Camera-type eye (tissue), 1 donor: ENCODE measurements at places on chromosomes 7 and 10. TPM values are rescaled to one million over a fixed set of nuclear protein-coding genes. Genes with fewer than 3 reads are reported as not detected.

NSUN5 gene
- total RNA-seq: 18.4 TPM

FOXP2 gene
- 109 TPM for total RNA-seq

DNAJB6 gene
- total RNA-seq: 145 TPM

TLX1 gene
- total RNA-seq: not detected

HDAC9 gene
- 138 TPM for total RNA-seq

BTBD16 gene
- 0.16 TPM for total RNA-seq

RBP3 gene
- total RNA-seq: 348 TPM

UMAD1 gene
- total RNA-seq: 17.3 TPM

MARVELD1 gene
- total RNA-seq: 21.4 TPM

NAT16 gene
- total RNA-seq: 0.82 TPM

MMP21 gene
- 1.2 TPM for total RNA-seq

EBF3 gene
- total RNA-seq: 28.6 TPM

NUTM2A gene
- 1.9 TPM for total RNA-seq

OR2A5 gene
- not detected for total RNA-seq

CAV2 gene
- 38.8 TPM for total RNA-seq

SPAM1 gene
- not detected for total RNA-seq

NXPH1 gene
- 1.6 TPM for total RNA-seq

INTS15 gene
- total RNA-seq: 21.0 TPM

HOXA7 gene
- not detected for total RNA-seq

MPP7 gene
- total RNA-seq: 30.6 TPM

CTAGE4 gene
- total RNA-seq: 2.7 TPM

GNGT1 gene
- total RNA-seq: 20.3 TPM

PSD gene
- total RNA-seq: 49.2 TPM

ABLIM1 gene
- 158 TPM for total RNA-seq

LRGUK gene
- 8.3 TPM for total RNA-seq

RET gene
- total RNA-seq: 4.5 TPM

INA gene
- total RNA-seq: 102 TPM

PLAC9 gene
- total RNA-seq: 43.8 TPM

OTUD1 gene
- total RNA-seq: 24.0 TPM

ZNF467 gene
- total RNA-seq: 4.6 TPM

HTR5A gene
- 0.22 TPM for total RNA-seq

AKR1D1 gene
- not detected for total RNA-seq

NKX2-3 gene
- not detected for total RNA-seq

ZEB1 gene
- 168 TPM for total RNA-seq

UCN3 gene
- not detected for total RNA-seq

SPACDR gene
- total RNA-seq: not detected

SAMD9L gene
- total RNA-seq: 13.8 TPM

HOXA1 gene
- total RNA-seq: 0.44 TPM
